ENCODE measurements at places on chromosomes 11 and 22. TPM values are rescaled to one million over a fixed set of nuclear protein-coding genes. Genes with fewer than 3 reads are reported as not detected.
A peak's percentile ranks its signal among the peaks of the same experiment; 100 is the strongest.

GRCh38 chr11:78239781-78240180 lies 51.1 kb downstream of the USP35 start:
- no peak for DNase-seq

GRCh38 chr11:113615773-113616172 lies 90.3 kb downstream of the TMPRSS5 start:
- no peak for DNase-seq

DNA sequence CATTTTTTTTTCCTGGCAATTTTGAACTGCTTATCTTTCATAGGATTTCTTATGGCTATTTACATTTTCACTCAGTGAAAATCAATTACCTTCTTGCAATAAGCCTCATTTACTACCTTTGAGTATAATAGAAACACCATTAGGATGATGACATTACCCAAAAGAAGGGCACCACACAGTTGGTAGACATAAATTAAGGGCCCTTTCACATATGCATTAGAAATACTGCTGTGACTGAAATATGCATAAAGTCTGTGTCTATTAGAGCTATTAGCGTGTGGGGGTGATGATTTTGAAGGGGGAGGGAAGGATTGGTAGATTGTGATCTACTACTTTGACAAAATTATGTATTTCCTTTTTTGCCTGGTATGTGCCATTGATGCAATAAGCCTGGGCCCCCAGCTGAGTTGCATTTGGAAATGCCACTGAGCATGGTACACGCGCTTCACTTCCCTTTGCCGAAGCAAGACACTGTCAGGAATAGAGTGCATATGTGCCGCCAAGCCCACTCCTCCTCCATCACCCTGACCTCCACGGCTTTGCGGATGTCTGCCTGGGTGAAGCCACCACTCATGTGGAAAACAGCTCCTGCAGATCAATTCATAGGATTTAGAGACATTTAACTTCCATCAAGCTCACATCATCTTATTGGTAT lies 339.3 kb downstream of the DCDC1 start:
- DNase-seq: no peak

DNA sequence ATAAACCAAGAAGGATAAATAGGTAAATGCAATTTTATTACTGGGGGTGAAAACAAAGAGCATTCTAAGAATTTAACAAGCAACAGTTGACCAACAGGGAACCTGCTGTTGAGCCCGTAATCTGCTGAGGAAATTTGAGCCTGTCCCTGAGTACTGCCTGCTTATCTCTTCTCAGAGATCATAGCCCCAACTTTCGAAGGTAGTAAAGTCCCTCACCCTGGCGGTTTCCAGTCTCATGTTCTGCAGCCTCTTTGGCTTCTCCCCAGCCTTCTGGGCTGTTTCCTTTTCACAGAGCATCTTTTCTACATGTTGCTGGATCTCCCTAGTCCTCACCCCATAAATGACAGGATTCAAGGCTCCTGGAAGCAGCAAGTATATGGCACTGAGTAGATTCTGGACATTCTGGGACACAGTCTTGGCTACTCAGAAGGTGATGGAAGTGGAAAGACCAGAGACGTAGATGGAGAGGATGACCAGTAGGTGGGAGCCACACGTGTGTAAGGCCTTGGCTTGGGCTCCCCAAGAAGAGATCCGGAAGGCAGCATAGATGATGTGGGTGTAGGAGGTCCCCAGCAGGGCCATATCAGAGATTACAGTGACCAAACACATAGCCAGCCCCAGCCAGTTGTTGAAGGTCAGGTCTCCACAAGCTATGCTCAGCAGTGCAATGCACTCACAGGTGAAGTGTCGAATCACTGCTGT lies 51.6 kb downstream of the RRM1 start:
- no peak for DNase-seq

Gene BRSK2
- polyA plus RNA-seq: 7.2 TPM

GRCh38 chr11:114088836-114089235 lies 29.3 kb downstream of the ZBTB16 start:
- DNase-seq: no peak

DNA sequence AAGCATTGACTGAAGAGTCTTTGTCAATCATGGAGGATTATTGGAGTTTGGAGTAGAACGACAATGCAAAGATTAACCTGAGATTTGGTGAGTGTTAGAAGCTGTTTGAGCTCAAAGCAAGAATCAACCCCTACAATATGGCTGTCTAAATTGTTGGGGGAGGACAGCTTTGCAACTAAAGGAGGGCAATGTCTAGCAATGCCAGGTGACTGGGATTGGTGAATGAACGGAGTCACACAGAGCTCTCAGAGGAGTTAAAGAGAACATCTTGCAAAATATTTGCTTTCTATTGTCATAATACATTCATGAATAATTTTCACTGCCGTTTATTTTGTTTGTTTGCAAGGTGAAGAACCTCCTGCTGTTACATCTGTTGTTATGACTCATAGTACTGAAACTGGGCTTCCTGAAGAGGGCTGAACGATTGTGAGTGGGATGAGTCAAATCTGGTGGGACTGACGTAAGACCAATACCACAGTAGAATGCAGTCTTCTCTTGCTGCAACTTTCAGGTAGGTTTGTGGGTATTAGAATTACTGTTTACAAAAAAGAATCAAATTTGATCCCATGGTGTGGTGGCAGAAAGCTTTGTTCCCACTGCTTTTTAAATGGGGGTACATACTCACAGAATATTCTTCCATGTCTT lies 281.9 kb downstream of the CADM1 start:
- peak; percentile 28 for DNase-seq

GRCh38 chr11:16095756-16096155 lies 260.6 kb downstream of the SOX6 start:
- DNase-seq: no peak

- DNase-seq: no peak
Observed at GRCh38 chr11:128931066-128931465, 11.6 kb downstream of the TP53AIP1 start.

DNA sequence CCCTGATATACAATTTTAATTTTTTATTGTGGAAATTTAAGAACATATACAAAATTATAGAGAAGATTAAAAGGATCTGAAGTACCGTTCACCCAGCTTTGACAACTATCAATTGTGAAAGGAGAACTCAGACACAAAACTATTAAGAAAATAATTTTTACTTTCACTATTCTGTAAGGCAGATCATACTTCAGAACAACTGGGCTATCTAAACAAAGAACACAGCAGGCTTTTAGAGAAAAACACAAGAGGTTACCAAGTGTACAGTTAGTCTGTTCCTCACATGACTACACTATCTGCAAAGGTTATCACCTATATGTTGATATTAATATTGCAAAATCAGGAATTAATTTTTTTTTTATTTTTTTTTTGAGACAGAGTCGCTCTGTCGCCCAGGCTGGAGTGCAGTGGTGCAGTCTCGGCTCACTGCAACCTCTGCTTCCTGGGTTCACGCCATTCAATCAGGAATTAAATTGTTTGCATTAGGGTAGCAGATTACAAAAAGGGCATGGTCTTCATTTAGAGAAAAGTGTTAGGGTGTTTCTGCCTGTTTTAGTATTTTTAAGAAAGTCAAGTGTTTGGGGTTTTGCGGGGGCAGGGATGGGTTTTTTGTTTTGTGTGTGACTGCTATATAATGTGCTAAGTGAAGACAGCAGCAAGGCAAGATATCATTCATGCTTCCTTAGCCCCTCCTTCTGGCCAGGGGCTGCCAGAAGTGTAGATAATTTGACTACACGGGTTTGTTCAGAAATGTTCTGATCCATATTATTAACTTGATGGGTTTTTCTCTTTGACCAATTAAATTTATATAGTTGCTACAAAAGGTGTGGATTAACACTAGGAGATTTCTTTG lies 27.6 kb upstream of the SIK2 start:
- no peak for DNase-seq

Gene KLHL35
- polyA plus RNA-seq: 0.10 TPM

DNA sequence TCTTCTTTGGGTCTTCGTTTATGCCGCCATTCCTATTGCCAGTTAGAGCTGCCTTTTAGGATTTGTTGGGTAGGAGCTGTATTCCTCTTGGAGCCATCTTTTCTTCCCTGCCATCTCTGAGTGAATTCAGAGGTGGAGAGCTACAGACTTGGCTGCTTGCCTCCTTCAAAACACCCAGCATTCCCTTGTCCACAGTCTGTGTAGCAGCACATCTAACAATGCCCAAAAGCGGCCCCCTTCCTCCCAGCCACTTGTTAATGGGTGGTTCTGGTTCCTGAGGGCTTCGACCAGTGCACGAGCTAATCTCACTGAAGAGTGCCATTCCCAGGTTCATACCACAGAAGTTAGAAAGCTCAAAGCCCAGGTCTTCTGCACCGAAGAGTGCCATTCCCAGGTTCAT lies 37.7 kb downstream of the MARK2 start:
- no peak for DNase-seq

- DNase-seq: no peak
Observed at GRCh38 chr11:11427542-11427941, 74.5 kb upstream of the CSNK2A3 start.

GRCh38 chr11:11604370-11604990 lies 17.3 kb downstream of the GALNT18 start:
- no peak for DNase-seq

Gene GDPD4
- not detected for polyA plus RNA-seq

GRCh38 chr22:19626666-19627065 lies 87.6 kb upstream of the SEPTIN5 start:
- no peak for DNase-seq

DNA sequence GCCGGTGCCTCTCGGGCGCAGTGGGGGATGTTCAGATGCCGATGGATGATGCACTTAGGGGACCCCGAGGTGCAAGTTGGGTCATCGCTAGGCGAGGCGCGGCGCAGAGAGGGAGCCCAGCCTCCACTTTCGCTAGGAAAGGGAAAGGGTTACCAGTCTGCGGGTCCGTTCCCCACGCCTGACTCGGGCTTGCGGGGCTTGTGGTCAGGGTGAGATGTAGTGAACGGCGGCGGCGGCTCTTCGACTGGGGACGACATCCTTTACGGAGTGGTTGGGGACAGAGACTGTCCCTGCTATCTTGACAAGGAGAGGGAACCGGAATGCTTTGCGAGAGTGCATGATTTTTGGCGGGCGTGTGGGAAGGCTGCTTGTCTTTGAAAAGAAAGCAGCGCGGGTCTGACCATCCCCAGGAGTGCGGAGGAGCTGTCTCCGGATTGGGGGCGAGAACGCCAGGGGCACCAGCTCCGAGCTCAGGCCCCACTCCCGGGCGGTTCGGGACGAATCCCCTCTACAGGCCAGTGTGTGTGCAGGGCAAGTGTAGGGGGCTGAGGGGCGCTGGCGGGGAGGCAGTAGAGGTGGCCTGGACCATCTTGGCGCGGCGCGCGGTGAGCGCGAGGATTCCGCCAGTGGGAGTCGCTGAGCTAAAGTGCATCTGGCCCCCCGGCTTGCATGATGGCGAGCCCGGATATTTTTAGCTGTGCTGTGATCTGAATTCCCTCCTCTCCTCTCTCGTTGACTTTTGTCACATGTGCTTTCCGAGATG lies 1.1 kb downstream of the FAT3 start:
- peak; percentile 77 for DNase-seq

GRCh38 chr11:63462137-63462536 lies 28.8 kb downstream of the PLAAT5 start:
- no peak for DNase-seq

GRCh38 chr11:13278609-13279486 lies 1.3 kb downstream of the BMAL1 start:
- DNase-seq: peak; percentile 60

- DNase-seq: no peak
Observed at GRCh38 chr11:79672786-79673185, 232.0 kb upstream of the TENM4 start.

DNA sequence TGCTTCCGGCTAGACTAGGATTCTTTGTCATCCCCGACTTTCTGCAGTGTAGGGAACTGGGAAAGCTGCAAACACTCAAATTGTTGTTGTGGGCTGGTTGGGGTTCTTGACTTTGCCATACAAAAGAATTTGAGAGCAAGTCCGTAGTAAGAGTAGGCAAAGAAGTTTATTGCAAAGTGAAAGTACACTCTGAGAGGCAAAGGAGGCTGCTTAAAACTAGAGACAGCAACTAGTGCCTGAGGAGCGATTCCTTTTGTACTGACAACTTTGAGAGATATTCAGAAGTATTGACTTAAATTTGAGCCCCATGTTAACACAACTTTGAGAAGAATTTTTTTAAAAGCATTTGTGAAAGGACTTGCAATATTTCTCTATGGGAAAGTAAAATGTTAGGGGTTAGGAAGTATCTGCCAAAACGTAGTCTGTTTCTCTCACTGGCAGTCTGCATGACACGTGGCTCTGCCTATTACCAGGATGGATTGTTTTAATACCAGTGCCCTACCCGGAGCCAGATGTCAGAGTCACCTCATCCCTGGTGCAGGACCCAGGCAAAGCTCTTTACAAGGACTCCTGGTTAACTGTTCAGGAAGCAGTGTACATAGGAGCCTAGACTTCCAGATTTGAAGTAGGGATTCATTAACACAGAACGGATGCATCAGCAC lies 85.0 kb upstream of the CLPB start:
- no peak for DNase-seq

Gene IRF7
- 11.4 TPM for polyA plus RNA-seq

DNA sequence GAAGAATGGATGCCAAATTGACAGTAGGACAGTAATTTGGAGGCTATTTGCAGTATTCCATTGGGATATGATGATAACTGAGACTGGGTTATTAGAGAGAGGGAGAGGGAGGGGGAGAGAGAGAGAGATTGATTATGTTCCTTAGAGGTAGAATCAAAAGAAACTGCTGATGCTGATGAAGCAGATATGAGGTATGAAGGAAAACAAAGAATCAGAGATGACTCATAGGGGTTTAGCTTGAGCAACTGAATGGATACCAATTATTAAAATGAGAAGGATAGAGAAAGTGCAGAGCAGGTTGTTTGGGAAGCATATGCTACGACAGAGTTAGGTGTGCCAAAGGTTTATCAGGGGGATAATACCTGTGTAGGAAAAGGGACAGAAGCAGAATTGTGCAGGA lies 12.8 kb upstream of the NUCB2 start:
- DNase-seq: no peak

DNA sequence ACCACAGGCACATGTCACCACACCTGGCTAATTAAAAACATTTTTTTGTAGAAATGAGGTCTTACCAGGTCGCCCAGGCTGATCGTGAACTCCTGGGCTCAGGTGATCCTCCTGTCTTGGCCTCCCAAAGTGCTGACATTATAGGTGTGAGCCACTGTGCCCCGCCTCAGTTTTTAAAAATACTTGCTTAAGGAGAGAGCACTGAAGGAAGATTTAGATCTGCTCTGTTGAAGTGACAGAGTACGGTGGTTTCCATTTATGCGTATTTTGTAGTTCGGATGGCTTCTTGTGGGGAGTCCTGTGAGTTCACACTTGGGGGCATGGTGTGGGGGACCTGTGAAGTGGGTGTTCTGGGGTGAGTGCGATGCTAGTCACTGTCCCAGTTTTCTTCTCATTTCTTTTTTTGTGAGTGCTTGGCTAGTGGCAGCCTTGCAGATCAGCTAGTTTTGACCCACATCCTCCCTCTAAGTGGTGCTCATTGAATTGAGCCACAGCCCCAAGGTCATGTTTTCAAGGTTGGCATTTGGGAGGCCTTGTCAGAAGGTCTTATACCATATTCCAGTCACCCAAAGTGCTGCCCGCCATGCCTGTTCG lies 31.5 kb downstream of the PTPRJ start:
- DNase-seq: no peak

- no peak for DNase-seq
Observed at GRCh38 chr22:28222976-28223745, 304.1 kb upstream of the PITPNB start.
